ENCODE measurements at places on chromosomes 2 and 18.
A peak's percentile ranks its signal among the peaks of the same experiment; 100 is the strongest.

- DNase-seq, result no peak
Observed at GRCh38 chr18:80140455-80140985, 31.5 kb downstream of the ADNP2 start.

DNA sequence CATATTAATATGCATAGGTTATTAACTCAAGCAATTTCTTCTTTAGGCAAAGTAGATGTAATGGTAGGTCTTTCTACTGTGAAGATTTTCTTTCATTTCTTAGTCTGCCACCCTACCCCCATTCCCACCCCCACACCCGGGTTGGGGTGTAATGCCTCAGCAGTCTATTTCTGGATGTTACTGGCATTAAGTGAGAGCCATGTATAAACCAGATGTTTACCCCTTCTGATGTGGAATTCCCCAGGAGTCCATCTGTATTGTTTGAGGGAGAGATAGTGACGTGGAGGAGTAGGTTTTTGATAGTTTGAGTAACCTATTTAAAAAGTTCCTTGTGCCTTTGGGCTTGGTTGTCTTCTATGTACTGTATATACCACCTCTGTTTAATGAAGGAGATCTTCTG, 11.8 kb downstream of the TDRD15 start:
- DNase-seq, result no peak

- DNase-seq, result no peak
Observed at GRCh38 chr2:25712455-25712854, 39.1 kb upstream of the DTNB start.

GRCh38 chr2:240911641-240912265, 5.6 kb downstream of the CROCC2 start:
- DNase-seq, result no peak

DNA sequence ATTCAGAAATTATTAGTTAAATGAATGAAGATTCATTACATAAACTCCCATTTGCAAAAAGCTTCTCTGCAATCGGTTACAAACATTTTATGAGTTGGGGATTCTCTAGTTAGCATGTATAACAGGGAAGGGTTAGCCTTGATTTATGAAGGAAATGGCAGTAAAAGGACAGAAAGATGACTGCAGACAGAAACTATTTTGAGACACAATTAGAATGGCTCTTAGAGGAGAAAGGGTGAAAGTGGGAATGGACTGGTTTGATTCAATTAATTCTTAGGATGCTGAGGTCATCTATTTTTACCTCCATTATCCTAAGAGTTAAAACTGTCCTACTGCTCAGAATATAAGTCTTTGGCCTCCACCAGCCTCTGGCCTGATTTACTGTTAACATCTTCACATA, 250.8 kb upstream of the DLGAP1 start:
- DNase-seq, result no peak

GRCh38 chr18:77077941-77078689, 54.5 kb downstream of the MBP start:
- DNase-seq, result no peak

DNA sequence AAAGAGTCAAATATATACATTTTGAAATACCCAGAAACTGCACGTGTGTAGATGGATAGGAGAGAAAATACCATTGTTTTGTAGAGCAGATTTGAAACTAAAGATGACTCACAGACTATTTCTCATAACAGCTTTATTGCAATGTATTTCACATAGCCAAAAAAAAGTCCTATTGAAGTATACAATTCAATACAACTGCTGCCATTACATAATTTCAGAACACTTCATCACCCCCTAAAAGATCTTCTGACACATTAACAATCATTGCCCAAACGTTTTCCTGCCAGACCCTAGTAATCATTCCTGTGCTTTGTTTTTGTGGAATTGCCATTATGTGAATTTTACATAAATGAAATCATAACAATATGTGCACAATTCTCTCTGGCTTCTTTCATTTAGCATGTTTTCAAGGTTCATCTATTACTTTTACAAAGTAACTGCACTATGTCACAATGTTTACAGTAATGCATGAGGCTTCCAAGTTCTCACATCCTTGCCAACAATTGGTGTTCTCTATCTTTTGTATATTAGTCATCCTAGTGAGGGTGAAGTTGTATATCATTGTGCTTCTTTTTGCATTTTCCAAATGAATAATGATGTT, 378.6 kb upstream of the CWC22 start:
- DNase-seq, result no peak

GRCh38 chr2:185998562-185999070, 260.0 kb downstream of the FSIP2 start:
- DNase-seq, result no peak

DNA sequence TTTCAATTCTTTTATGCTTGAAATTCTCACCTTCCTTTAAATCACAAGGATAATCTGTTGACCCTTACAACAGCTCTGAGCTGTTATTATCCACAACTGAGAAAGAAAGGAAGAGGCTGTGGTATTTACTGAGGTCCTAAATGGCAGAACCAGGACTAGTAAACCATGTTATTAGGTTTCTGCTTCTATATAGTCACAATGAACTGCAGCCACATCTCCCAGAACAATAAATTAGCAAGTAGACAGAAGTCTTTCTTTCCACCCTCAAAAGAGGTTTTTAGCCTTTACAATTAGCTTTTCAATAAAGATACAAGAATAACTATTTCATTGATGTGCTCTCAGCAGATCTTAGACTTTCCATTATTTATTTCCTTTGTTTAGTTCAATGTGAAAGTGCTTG, 374.2 kb downstream of the NRXN1 start:
- DNase-seq, result no peak

DNA sequence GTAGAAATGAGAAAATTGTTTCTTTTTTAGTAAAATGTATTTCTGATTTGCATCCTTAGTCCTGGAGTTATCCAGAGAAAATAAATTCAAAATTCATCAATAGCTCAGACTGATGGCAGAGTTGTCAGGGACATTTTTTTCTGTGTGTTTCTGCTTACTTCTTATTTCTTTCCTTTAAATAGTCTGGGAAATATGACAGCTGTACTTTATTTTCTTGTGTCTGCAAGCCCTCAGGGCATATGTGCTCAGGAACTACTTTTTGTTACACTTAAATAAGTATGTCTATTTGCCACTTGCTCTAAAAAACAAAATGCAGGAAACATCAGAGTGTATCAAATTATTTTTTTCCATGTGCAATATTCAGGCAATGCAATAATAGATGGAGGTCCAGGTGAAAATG, 126.8 kb upstream of the UNC80 start:
- DNase-seq, result no peak

DNA sequence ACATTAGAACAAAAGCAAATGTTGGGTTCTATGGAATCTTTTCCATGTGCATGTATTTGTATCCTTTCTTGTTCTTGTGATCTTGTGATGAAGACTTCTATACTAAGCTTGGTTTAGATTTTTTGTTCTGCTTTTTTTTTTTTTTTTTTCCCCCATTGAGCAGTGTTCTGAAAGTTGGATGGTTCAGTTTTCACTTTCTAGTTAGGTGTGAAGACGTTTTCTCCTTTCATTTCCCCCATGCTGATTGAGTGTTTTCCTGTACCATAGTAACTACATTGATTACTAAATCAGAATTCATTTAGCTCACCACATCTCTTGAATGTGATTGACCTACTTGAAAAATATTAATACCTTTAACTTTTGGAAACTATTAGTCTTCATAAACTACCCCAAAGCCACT, 34.1 kb downstream of the NOP58 start:
- no peak for DNase-seq

DNA sequence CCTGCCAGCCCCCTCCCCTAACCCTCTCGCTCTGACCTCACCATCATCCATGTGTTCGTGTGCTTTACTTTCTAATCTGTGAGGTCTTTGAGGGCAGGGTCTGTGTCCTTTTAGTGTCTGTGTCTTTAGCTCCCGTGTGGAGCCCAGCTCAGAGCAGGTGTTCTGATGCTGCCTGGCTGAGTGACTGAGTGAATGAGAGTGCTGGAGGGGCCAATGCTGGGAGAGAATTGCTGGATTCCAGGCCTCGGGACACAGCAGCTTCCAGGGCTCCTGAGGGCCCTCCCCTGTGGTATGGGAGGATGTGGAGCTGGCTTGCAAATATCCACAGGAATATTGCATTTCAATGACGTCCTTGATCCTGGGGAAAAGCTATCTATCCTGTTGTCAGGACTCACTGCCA, 160.6 kb downstream of the ANKRD30B start:
- DNase-seq, result no peak

- no peak for DNase-seq
Observed at GRCh38 chr2:132477436-132477835, 60.8 kb downstream of the GPR39 start.

- no peak for DNase-seq
Observed at GRCh38 chr2:16745466-16745865, 79.8 kb upstream of the CYRIA start.

GRCh38 chr2:108923736-108924579, 65.1 kb downstream of the EDAR start:
- peak; percentile 30 for DNase-seq

GRCh38 chr2:60745761-60746160, 10.3 kb upstream of the PAPOLG start:
- no peak for DNase-seq

DNA sequence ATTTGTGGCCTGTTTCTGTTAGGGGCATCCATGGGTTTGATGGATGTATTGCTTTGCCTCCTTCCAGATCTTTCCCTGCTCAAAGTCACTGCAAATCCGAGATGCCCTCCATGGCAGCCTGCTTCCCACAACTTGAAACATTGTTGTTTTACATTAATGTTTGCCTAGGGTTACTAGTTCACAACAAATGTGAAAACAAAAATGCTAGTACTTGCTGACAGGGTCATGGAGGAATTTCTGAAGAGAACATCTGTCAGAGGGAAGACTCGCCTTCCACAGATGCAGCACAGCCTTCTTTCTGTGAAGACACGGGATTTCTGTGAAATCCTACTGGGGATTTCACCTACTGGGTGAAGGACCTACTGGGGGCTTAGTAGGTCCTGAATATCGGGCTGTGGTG, 260.0 kb upstream of the FN1 start:
- no peak for DNase-seq

GRCh38 chr2:59540864-59541263, 1012.6 kb downstream of the BCL11A start:
- DNase-seq, result no peak

All from kidney (tissue), 22 donors.